Activated CD4-positive, alpha-beta T cell treated with anti-CD3 and anti-CD28 coated beads, Interleukin-2, amount 50 U/mL, for 16 hours (primary cell): ENCODE measurements at places on chromosomes 2 and 18.

- DNase-seq = no peak
These were observed 150.3 kb downstream of the CALCRL start for GRCh38 chr2:187297801-187298200.

DNA sequence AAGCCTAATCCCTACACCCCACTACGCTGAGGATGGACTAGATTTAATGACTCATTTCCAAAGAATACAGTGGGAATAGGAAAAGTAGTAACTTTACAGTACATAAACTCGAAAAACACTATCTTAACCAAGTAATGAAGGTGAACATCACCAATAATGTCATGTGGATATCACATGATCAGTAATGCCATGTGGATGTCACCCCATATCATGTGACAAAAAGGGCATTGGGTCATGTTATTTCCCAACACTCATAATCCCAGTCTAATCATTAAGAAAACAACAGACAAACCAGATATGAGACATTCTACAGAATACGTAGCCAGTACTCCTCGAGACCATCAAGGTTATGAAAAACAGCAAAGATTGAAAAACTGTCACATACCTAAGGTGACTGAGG is 667.3 kb upstream of the CRIM1 start:
- DNase-seq = no peak

- DNase-seq = no peak
These were observed 108.1 kb downstream of the DYM start for GRCh38 chr18:49352321-49352720.

- peak; percentile 15 for DNase-seq
These were observed 247.0 kb downstream of the TMX3 start for GRCh38 chr18:68467957-68468356.

DNA sequence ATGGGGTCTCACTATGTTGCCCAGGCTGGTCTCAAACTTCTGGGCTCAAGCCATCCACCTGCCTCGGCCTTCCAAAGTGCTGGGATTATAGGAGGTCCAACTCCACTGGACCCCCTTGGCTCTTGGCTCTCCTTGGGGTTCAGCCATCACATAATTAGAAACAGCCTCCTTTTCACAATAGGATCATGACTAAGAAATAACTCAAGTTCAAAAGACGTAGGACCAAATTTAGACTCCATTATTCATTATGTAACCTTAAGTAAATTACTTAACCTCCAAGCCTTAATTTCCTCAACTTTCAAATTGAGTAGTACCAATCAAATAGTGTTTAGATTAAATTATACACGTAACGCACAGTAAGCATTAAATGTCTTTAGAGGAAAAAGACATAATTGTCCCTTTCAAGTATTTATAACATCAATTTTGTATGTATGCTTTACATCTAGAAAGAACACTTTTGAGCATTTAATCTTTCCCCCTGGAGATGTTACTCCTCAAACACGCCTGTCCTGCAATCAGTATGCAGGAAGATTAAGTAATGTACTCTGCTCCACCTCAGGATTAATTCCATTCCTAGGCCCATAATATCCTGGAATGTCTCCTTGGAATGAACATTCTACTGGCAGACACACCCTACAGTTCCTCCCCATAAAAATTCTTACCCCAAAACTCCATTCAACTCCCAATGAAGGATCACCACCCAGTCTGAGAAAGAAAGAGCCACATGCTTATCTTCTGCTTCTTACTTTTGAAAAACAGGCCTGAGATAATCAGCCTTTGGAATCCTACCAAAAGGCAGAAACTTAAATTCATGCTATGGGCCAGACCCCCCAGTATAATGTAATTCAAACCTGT is 49.1 kb downstream of the COBLL1 start:
- DNase-seq = no peak

- no peak for DNase-seq
These were observed 113.9 kb downstream of the MYO1B start for GRCh38 chr2:191359133-191359532.

- DNase-seq = no peak
These were observed 170.7 kb upstream of the ERBB4 start for GRCh38 chr2:212709280-212709679.

GRCh38 chr2:113157118-113157896 is 16.5 kb upstream of the PSD4 start:
- no peak for DNase-seq

- no peak for DNase-seq
These were observed 62.6 kb upstream of the HS6ST1 start for GRCh38 chr2:128380961-128381938.

GRCh38 chr18:79543861-79544385 is 135.7 kb upstream of the CTDP1 start:
- no peak for DNase-seq

DNA sequence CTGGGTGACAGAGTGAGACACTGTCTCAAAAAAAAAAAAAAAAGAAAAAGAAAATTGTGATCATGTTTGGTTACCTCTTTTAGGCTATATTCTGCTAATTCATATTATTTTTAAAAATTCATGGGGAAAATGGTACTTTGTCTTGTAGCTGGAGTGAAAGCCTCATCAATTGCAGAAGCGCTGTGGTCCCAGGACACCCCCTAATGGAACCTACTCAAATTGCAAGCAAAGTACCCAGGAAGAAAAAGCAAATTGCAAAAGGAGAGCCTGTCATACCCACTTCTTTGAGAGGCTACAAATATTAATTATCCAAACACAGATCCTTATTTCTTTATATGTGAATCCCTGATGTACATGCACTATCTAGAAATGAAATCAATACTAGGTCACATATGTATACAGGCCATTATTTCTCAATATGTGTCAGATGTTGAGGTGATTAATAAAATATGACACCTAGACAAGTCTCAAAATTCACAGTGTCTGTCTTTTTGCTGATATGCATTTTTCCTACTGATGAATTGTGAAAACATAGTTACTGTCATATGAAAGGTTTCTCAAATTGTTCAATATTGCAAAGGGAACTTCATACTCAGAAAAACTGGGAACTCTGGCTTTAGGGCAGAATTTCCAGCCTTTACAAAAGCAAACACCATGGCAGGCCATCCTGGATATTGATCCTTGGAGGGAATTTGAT is 12.6 kb downstream of the CRACDL start:
- DNase-seq = no peak

DNA sequence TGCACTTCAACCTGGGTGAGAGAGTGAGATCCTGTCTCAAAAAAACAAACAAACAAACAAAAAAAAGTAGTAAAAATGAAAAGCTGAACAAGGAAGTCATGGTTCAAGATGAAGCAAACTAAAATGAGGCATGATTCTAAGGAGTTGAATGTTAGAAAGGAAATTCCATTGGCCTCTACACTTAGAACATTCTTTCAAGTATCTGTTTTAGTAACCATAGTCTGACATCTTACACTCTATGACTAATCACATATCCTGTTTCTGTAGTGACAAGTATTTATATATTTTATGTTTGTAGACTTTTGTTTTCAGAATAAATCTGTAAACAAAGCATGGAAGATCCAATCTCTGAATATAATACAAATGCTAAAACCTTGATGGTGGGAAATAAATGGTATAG is 164.1 kb downstream of the KIAA1328 start:
- peak; percentile 47 for DNase-seq

GRCh38 chr18:31099450-31100230 is 2.6 kb downstream of the DSC2 start:
- DNase-seq = no peak

DNA sequence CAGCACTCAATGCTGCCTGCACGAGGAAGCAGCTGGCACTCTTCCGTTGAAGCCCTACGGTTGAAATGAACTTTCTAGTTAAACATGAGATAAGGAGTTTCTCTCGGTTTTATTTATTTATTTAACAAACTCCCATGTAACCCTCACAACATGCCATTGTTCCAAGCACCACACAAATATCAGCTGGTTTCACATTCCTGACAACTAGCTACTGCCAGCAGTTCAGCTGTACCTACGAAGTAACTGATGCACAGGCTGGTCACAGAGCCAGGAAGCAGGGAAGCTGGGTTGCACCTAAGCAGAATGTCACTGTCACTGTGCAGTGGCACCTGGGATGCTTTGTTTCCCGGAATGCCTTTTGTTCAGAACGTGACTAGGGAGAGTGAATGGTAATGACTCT is 18.1 kb downstream of the TIMM21 start:
- no peak for DNase-seq

DNA sequence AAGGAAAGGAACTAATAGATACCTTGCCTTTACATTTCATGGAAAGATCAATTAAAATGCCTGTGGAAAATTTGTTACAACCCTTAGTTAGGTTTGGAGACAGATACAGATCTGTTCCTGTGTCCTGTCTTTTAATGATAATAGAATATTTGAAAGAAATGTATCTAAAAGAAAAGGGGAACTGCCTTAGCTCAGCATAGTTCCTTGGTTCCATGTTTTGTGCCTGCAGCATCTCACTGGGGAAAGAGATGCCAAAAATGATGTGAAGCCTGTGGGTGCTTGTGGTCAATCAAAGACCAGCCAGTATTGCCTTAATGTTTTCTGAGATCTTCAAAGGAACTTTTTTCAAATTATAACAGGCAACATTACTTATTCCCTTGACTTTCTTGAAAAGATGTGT is 147.6 kb downstream of the ADCYAP1 start:
- no peak for DNase-seq

DNA sequence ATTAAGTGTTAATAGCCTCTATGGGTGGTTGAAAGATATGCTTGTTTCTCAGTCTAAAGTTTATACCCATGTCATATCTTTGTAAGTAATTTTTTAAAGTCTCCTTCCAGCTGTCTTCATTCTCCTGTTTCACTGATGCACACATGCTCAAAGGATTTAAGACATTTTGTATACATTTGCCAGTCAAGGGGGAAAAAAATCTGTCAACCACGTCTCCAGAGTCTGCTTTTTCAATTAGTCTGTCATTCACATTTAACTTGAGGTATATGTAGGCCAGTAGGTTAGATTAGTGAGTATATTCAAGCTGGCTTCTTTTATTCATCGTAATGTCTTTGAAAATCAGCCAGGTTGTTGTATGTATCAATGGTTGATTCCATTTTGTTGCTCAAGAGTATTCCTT is 193.5 kb downstream of the MCFD2 start:
- no peak for DNase-seq

DNA sequence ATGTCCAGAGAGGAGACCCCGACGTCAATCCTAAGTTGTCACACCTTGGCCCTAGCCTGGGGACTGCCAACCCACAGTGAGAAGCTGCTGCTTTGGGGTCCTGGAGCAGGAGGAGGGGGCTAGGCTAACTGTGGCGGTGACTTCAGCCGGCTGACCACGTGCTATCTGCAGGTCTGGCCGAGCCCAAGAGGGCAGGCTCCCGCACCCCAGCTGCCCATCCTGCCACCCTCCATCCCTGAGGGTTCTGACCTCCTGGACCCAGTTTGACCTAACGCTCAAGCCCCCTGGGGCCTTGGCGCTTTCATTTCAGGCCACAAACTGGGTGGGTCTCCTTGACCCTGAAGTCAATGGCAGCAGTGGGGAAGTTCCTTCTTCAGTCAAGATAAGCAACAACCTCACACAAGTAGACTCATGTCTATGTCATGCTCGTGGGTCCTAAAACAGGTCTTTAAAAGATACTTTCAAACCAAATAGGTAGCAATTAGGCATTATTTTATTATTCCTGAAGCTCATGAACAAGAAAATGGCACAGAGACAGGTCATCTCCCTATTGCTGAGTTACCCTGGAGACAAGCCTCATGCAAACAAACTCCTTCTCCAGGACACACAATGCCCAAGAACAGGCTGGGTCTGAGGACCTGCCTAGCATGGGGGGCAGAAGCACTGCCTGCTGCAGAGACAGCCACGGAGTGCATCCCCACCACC is 2.3 kb downstream of the HES6 start:
- no peak for DNase-seq

DNA sequence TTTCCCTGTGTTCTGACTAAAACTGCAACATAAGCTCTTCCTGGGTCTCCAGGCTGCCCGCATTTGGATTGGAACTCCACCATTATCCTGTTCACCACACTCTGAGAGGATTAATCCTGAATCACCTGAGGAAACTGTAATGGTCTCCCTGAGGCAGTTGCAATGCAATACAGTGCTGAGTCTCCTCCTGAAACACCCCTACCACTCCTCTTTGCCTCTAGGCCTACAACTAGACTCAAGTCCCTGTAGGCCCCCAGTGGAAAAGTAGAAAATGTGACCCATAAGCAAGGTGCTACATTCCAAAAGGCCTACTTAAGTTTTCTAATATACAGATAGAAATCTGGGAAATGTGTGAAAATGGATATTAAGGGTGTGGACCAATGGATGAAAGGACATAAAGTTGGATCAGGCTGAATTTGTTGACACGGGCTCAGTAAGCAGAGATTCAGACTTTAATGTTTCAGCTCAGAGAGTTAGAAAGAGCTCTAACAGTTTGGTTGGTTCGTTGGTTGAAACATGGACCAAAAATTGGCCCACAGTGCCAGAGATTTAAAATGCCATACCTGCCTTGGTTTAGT is 222.3 kb upstream of the ZC3H15 start:
- DNase-seq = no peak

DNA sequence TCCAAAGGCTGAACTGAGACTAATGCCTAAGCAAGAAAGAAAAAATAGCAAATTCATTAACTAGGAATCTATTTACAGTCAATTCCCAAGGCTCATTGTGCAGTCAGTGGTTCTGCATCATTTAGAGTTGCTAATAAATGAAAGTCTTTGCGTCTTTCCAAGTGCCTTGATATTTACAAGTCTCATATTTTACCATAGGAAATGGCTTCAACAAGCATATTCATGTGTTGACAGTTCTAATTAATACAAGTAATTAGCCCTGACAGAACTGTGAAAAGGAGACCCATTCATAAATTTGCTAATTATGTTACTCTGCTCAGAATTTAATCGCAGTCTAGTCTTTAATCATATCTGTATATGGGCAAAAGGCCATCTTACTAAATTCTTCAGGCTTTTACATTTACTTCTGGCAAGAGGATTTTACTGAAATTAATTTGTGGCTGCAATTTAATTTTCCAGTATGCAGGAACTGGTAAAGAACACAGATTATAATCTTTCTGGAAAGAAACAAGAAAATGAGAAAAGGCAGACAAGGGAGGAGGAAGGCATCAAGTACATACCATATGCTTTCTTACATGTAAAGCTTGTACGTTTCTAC is 126.4 kb downstream of the RHBDD1 start:
- DNase-seq = no peak

DNA sequence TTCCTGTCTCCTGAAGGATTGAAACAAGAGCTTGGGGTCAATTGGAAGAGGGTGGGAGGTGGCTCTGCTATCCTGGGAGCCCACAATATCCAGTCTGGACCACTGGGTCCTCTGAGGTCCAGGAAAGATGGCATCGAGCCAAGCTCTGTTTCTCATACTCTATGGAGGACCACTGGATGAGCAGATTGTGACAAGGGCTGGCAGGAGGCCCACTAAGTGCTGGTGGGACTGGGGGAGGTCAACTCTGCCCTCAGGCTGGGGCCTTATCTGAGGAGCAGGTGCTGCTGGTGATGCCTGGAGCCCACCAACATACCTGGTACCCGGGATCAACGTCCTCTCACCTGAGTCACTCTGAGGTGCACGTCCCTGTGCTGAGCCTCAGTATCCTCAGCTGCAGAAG is 142.4 kb downstream of the NDUFA10 start:
- no peak for DNase-seq

- DNase-seq = peak; percentile 38
These were observed 68.6 kb upstream of the MAL start for GRCh38 chr2:94956797-94957391.

GRCh38 chr2:65215946-65216345 is 11.7 kb upstream of the ACTR2 start:
- DNase-seq = no peak

GRCh38 chr2:181364492-181365170 is 92.6 kb upstream of the ITGA4 start:
- no peak for DNase-seq

- DNase-seq = no peak
These were observed 27.9 kb downstream of the MARCHF4 start for GRCh38 chr2:216344206-216344949.
